ENCODE measurements at places on chromosomes 3 and 15.

GRCh38 chr3:151873398-151873797 lies at the start of gene SUCNR1:
SUCNR1 (plus strand) TSS chr3:151873643; CDS start chr3:151879893, 6,250 bp downstream.
- no peak for DNase-seq

DNA sequence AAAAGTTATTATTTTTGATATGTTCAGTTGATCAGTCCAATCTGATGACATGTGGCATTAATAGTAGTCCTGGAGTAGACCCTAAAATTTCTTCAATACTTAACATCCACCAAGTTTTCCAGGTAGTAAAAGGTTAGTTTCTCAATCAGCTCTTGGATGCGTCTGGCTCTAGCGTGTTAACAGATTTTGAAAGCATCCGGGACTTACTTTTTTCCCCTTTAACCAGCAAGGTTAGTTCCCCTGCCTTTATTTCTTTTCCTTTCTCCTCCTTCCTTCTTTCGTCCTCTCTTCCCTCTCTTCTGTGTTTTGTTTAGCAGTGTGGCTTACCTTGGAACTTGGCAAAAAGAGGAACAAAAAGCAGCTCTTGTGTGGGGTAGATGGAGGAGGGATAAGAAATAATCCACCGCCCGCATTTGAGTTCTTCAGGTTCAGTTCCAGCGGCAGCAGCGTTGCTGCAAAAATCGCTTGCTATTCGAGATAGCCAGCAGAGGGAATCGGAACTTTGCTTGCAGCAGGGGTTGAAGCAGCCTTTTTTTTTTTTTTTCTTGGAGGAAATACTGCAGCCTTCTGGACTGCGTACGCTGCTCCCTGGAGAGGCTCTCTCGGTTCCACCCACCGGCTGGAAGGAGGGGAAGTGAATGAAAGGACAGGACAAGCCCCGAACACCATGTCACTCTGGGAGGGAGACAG lies at the start of gene RBMS3:
Gene RBMS3, plus strand, starts transcription at position 668 of the 690 bp plus-strand sequence.
- peak; percentile 6 for DNase-seq

DNA sequence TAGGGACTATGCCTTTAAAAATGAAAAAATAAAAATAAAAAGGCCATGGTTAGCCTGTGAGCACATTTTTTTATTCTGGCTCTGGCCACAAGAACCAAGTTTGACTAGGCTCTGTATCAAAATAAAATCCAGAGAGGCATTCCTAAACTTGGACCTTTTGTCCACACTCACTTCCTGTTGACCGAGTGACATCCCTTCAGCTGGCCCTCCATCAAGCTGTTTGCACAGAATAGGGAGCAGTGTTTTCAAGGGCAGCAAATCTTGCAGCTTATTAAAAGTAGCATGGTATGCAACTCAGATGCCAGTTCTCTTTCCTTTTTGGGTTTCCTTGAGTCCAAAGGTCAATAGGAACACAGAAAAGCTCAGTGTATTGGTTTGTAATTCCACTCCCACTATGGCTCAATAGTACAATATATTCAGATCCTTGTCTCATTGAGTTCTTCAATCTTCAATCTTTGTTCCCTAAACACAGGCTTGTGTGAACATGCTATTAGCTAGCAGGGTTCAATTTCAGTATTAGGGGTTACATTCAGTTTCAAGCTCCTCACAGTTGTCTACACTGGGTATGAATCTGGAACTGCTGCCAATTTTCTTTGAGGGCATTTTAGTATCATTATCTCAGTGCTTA lies 244.5 kb downstream of the RBMS3 start:
- no peak for DNase-seq

DNA sequence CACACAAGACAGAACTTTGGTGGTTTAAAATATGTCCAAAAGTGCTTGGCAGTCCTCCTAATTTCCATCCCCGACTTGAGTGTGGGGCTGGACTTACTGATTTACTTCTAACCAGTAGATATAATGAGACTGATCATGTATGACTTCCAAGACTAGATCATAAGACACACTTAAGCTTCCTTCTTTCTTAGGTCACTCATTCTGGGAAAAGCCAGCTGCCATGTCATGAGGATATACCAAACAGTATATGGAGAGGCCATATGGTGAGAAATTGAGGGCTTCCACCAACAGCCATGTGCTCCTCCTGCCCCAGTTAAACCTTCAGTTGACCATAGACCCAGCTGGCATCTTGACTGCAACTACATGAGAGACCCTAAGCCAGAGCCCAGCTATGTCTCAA lies 282.8 kb upstream of the PROK2 start:
- no peak for DNase-seq

DNA sequence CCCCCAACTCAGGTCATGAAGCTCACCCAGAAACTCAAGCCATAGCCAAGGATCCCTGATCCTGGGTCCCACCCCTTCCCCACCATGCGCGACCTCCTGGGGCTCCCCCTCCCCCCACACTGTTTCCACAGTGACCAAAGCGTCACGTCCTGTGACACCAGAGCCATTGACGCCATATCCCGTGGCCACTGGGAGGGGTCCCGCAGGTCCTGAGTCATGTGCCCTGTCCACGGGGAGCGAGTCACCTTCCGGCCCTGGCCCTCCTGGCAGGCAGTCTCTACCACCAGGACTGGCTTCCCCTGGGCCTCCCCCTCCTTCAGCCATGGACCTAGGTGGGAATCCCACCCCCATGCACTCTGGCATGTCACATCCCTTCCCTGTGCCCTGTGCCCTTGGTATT lies 15.6 kb downstream of the SEMA3F start:
- no peak for DNase-seq

DNA sequence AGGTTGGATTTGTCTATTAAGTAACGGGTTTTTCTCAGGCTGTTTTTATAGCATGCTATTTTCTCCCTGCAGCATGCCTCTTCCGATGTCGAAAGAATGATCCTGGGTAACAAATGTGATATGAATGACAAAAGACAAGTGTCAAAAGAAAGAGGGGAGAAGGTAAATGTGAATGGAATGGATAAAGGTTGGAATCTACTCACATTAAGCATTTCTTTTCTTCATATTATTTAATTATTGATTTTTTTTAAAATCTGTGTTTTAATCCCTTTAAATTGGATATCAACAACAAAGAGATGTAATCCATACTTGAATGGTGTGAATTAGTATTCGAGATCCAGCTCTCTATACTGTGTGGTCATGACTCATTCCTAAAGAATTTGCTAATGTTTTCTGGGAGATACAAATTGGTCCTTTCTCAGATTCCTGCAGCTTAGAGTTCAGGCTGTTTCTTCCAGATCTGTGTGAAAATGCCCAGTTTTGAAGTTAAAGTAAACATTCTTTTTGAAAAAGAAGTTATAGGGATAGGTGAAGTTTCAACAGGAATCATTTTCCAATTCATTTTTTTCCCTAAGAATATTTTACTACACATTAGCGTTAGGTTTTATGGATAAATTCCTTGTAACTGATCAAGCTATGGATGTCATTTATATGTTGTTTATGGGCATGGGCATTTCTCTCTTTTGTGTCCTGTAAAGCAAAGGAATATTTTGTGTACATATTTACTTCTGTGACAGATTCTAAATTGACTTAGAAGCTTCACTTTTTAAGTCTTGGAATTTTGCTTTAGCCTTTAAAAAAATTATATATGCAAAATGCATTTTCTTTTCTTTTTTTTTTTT lies 20.8 kb upstream of the APH1B start:
- no peak for DNase-seq

DNA sequence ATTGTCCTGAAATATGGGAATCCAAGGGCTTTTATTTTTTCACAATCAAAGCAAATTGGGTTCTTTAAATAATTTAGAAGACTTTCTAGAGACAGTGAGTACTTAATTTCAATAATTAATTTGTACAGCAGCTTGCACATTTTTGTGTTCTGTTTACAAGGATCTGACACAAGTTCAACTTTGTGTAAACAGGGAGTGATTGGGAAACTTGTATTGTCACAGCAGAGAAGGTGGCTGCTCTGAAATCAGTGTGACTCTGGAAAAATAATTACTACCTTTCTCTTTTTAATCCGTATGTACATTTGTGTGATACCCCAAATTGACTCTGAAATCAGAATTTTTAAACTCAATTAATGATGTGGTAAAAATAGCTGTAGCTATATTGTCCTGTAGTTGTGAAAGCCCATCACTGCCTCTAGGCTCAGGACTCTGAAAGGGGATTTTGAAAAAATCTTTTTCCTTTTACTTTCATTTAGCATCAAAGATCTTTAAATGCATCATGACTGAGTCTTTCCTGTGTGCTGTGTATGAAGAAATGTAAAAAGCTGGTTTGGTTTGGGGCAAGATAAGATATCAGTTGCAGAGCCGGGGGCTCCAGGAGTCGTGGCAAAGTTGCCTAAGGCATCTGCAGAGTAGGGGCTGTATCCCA lies 45.1 kb downstream of the MFSD1 start:
- DNase-seq = no peak

DNA sequence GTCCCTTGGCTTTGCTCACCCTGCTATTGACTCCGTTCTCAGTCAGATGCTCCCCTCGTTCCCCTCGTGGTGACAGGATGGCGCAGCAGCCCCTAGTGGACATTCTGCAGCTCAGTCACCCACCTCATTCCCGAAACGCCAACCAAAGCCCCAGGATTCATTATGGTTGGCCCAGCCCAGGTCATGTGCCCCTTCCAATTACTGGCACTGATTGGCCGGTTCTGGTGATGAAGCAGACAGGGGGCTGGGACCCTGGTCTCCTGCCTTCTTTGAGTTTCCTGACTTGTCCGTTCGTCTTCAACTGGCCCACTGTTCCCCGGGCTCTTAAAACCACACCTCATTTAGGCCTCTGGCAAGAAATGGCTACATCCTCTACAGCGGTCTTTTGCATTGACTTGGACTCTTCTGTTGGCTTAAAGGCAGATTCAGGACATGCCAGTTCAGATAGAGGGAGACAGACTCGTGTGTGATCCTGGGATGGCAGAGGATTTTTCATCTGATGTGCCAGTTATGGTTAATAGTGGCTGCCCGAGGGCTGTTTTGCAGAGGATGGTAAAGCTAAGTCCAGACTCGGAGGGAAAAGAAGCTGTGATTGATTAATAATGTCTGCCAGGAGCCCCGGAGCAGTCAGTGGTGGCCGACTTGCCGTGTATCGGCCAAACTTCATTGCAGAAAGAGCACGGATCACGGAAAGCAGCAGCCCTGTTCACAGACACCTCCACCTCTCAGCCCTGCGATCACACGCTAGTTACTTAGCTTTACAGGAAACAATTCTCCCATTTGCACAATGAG lies 37.8 kb downstream of the LSM3 start:
- DNase-seq = no peak
